ENCODE measurements at places on chromosomes 5 and 9.

DNA sequence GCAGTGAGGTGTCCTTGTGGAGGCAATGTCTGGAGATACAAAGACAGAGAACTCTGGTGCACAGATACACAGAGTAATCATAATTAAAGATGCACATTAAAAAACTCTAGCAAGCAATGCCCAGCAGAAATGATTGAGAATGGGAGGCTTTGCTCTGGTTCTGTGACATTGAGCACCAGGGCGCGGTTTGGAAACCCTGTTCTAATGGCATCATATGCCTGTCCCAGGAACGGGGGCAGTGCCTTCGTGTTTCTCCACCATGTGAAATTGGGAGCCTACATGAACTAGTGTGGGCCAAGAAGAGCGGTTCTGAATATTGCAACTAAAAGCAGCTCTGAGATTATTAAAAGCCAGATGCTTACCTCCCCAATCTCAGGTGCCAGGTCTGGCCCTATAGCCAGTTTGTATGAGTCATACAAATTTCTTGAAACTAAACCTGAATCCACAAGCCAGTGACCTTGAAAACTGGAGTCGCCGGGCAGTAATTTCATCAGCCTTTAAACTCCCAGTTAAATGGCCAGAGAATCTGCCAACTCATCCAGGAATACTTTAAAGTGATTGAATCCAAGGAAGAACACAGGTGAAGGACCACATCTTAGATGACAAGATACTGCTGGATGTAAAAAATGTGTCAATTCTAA, 22.2 kb upstream of the CTSL start:
- DNase-seq = no peak

DNA sequence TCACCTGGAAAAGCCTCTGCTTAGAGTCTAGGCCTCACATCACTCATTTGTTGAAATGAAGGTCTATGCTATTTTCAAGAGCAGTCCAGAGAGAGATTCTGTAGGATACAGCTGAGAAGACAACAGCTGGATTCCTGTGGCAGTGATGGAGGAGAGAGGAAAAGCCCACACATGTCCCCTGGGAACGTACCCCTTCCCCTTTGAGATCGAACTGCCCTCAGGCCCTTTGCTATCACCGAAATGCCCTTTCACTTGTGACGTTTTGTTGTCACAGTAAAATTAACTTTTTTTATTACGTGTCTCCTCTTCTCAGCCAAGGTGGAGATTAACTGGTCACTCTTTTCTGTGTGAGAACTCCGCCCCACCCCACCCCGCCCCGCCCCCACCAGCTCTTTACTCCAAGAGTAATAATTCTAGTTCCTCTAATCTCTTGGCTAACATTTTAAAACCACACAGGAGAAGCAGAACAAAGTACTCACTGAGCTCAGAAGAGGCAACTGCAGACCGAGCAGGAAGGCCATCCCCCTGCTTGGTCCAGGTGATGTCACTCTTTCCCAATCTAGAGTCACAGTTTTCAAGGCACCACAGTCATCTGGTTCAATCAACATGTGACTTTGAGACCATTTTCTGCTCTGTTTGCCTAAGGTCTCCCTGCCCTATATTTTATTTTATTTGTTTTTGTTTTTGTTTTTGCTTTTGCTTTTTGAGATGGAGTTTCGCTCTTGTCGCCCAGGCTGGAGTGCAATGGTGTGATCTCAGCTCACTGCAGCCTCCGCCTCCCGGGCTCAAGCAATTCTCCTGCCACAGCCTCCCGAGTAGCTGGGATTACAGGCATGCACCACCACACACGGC, 105.6 kb downstream of the SUSD1 start:
- no peak for DNase-seq

GRCh38 chr5:174733836-174734235, 9.5 kb downstream of the MSX2 start:
- no peak for DNase-seq

GRCh38 chr9:27371382-27371781, 74.4 kb upstream of the EQTN start:
- no peak for DNase-seq

DNA sequence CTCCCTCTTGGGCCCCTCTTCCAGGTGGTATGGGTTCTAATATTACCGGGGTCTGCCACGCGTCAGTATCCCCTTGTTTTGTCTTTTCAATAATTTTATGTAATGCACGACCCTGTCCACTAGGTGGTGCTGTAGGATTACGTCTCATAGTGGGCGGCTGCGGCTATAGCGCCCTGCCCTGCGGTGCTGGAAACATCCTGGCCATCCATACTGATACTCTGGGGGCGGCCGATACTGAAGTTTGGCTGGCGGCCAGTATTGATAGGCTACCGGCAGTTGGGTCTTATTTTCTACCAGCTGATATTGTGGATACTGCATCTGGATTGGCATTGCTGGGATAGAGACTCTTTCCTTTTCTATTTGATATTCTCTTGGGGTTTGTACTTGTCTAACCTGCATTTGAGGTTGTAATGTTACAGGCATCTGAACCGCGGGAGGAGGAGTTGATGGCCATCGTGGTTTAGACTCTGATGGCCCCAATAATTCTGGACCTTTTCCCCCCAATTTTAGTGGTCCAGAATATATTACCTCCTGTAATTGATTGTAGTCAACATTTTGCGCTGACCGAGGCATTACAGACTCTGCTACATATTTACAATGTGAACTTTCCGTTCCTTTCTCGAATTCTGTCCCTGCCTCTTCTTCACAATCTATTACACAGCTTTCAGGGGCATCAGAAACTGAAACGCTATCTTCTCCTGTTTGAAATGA, 3.3 kb upstream of the TMEM141 start:
- DNase-seq = peak; percentile 75

DNA sequence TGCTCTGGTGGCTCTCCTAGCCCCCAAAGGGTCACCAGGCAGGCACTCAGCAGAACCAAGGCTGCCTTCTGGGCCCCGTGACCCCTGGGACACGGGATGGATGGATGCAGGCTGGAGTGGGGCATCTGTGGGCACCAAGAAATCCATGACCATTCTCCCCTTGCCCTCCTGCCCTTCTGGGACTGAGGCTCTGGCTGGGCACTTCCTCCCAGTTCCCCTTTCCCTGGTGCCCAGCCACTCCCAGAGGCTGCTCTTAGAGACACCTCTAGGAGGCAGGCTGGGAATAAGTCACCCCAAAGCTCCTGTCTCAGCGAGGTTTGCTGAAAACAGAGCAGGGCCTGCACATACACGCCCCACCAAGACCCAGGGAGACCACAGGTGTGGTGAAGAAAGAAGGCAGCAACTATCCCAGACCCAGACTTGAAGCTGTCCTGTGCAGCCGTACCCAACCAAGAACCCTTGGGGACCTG, 943 bp downstream of the STING1 start:
- peak; percentile 59 for DNase-seq

- DNase-seq = peak; percentile 50
Observed at GRCh38 chr9:115127191-115127817, 9.3 kb upstream of the TNC start.

DNA sequence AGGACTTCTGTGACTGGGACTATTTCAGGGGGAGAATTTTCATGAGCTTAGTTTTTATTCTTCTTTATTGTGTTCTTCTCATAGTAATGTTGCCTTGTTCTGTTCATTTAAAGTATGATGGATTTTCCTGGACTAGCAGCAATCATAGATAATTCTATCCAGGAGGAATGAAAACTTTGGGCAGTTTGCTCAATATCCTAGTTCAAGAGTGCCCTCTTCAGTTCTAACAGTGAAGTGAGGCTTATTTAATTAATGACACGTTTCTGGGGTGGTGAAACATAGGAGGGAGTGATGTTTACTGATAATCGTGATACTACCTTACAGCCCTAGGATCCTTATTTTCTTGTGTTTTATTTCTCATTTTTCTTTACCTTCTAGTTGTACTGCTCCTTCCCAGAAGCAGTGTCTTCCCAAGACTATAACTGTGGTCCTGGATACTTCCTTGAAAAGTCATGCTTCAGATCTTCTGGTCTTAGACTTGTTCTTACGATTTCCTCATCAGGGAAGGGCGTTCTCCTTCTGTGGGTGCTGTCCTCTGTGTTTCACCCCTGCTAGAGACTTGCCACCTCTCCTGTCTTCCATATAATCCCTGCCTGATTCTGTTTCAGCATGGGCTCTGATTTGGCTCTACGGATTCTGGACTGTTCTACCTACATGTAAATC, 57.4 kb downstream of the CFAP95 start:
- DNase-seq = peak; percentile 63

DNA sequence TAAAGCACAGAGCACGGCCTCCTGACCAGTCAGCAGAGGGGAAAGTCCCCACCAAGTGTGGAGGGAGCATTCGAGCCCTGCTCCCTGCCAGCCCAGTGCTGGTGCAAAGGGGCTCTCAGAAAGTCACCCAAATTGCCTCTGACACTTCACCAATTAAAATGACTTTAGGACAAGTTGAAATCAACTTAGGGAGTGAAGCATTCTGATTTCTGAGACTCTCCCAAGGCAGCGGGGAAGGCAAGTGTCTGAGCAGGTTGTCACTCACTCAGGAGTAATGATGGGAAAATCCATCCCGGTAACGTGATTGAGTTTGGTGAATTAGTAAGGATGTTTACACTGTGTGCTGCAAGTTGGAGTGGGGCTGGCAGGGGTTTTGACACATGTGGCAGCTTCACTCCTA, 73.7 kb downstream of the PCDH1 start:
- no peak for DNase-seq

DNA sequence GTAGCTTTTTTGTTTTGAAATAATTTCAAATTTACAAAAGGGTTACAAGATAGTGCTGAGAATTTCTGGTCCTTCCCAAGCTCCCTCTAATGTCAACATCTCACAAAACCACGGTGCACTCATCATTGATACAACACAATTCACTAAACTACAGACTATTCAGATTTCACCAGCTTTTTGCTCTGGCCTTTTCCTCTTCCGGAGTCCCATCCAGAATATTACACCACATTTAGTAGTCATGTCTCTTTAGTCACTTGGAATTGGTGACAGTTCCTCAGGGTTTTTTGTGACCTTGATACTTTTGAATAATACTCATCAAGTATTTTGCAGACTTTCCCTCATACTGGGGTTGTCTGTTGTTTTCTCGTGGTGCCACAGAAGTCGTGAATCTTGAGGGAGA, 484.0 kb downstream of the GADD45G start:
- DNase-seq = no peak

DNA sequence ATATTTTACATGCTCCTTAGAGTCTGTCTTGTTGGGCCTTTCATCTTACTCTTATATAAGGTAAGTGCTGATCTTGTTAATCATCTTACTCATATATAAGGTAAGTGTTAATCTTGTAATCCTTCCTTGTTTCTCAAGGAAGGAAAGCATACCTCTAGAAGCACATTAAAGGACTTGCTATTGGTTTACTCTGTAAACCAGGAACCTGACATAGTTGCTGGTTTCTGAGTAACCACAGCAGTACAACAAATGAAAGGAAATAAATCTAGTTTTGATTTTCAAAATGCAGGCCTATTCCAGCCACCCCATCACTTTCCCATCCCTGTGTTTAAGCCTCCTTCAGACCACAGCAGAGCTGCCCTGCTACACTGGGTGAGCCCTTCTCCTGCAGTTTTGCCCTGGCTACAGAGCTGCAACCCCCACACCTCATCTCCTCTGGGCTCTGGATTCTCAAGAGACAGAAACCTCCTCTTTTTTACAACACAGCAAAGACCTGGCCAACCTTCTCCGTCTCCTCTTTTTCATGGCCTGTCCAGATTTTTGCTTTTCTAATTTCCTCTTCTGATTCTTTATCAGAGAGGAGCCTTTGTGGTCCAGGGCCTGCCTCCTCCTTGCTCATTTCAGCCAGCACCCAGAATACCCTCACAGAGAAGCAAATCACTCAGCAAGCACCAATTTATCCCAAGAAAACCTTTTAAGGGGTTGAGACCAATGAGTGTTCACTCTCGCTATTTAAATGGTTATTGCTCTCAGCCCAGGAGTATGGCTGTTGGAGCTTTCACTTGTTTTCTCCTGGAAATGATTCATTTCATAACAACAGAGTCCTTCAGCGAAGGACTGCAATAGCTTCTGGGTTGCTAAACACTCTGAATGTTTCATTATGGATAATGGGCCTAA, 103.2 kb downstream of the FSTL4 start:
- no peak for DNase-seq

DNA sequence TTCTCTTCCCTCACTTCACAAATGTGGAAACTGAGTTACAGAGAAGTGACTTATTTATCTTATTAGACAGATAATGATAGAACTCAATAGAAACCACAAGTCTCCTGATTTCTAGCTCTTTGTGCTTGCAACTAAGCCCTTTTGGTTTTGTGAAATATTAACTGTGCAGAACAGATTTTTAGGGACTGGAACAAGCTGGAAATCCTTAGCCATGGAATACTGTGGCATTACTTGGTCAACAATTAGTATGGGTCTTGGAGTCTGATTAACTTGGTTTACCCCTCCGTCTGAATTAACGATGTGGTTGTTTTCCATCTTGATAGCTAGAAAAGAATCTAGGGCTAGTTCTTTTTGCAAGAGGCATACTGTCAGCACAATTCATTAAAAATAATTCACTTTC, 584 bp upstream of the KLF9 start:
- DNase-seq = no peak

DNA sequence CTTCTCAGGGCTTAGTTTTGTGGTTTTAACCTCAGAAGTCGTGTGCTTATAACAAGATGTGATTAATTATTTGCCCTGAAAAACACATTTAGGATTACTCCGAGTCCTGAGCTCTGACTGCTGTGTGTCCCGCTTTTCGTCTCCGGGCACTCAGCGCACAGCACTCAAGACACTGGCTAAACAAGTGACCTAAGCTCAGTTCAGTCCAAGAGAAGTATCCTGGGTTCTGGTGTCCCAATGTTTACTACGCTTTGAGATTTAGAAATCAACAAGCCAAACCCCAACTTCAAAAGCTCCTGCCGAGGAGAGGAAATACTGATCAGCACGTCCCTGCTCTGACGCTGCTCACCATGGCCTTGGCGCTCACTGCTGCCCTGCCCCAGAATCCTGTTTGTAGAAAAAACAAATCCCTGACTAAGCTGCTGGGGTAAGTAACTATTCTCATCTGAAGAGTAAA, 53.2 kb downstream of the IPPK start:
- no peak for DNase-seq

- no peak for DNase-seq
Observed at GRCh38 chr5:33531824-33532223, 91.1 kb downstream of the TARS1 start.

DNA sequence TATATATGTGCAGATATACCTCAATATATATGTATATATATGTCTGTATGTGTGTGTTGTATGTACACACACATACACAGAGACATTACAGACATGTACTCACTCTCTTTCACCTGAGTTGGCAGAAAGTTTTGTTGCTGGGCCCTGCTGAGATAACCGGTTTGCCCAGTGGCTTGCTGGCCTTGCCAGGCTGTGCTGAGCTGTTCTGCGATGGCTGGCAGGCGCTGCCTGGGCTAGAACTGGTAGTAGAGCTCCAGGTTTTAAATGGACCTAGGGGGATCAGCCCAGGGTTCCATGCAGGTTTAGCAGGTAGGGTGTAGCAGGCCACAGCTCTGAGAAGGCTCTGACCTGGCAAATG, 394.3 kb downstream of the GADD45G start:
- DNase-seq = no peak
